ENCODE measurements at places on chromosomes 1 and 21.

DNA sequence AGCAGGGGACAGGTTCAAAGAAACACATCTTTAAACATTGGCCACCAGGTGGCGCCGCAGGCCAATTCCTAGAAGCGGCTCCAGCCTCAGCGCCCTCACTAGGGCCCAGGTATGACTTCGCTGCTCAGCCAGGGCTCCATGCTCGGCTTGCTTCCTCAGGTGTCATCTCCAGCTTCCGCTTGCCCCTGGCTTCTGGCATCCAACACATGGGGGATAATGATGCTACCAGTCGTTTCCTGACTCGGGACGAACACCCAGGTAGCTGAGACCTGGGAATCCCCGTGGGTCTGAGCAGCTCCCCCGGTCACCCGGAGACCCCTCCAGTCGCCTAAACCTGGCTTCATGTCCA is 8.5 kb upstream of the MEX3A start:
- DNase-seq: peak; percentile 90

GRCh38 chr1:164914208-164914607 is 355.2 kb downstream of the PBX1 start:
- DNase-seq: no peak

GRCh38 chr1:218281285-218281684 is 3.8 kb upstream of the RRP15 start:
- no peak for DNase-seq

GRCh38 chr1:36835017-36835695 is 199.2 kb downstream of the GRIK3 start:
- DNase-seq: no peak

GRCh38 chr1:57881639-57882038 is 457.8 kb upstream of the DAB1 start:
- no peak for DNase-seq

- DNase-seq: no peak
Measured at GRCh38 chr1:219281831-219282230, 108.2 kb downstream of the LYPLAL1 start.

DNA sequence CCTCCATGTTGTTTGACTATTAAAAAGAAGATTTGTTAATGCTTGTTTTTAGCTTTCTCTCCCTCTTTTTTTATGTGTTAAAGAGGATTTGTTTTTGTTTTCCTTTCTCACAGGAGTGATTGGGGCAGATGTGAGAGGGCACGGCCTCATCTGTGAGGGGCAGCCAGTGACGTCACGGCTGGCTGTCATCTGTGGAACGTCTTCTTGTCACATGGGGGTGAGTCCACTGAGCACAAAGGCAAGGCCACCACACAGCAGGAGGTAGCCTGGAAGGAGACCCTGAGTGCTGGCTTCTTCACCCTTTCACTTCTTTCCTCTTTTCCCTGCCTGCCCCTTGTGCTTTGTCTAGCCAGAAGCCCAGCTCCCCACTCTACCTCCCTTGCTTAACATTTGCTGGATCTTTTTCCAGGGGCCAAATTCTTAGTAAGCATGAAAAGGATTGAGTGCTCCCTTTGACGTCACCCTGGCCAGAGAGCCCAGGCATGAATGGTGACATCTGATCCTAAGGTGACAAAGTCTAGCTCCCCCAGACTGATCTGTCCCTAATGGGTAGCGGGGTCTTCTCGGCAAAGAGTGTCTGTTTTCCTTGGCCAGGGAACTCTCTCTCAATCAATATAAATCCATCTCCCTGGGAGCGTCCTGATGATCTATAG is 257.2 kb downstream of the FGGY start:
- DNase-seq: no peak

DNA sequence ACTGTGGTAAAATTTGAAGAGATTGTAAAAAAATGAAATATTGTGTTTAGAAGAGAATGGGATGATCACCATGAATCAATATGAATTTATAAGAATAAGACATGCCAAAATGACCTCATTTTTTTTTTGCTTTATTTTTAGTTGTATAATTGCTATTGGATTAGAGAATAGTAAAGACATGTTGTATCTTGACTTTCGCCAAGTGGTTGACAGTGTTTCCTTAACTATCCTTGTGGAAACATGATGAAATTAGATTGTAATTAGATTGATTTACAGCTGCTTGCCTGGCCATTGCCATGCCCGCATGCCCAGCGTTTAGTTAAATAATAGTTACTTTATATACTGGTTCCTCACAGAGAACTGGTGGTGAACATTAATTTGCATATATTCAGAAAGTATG is 154.9 kb downstream of the MAGI3 start:
- DNase-seq: no peak
